ENCODE measurements at places on chromosomes 6 and 20.
A peak's percentile ranks its signal among the peaks of the same experiment; 100 is the strongest.

GRCh38 chr6:30740540-30740870, 2.0 kb downstream of the FLOT1 start:
- no peak for DNase-seq

GRCh38 chr20:10946124-10946880, 272.5 kb upstream of the JAG1 start:
- no peak for DNase-seq

DNA sequence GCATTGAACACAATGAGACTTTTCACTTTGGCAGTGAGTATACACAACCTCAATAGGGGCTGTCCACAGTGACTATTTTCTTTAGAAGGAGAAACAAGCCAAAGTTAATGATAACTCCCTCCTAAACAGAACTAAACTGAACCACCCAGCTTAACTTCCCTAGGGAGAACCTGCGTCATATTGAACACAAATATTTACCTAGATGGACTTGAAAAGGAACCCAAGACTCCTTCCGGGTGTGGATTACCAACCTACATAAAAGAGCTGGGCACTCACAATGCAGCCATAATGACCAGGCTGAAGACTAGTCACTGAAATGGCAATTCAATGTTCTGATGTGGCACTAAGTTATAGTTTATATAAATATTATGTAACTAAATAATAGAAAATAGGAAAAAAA, 160.6 kb downstream of the IBTK start:
- no peak for DNase-seq

DNA sequence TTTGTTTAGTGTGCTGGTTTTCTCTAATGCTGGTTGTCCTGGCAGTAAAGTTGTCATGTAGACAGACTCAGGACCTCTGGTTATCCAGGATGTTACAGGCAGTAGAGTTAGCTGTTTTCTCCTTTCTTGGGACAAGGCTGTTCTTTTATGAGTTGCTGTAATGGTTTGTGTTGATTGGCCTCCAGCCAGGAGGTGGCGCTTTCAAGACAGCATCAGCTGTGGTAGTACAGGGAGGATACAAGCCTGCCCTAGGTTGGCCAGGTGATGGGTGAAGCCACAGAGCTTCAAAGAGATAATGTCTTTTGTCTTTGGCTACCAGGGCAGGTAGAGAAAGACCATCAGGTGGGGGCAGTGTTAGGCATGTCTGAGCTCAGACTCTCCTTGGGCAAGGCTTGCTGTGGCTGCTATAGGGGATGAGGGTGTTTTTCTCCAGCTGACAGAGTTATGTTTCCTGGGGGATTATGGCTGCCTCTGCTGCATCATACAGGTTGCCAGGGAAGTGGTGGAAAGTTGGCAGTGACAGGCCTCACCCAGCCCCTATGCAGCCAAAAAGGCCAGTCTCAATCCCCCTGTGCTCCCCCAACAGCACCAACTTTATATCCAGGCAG, 127.2 kb upstream of the TAB2 start:
- DNase-seq, result peak; percentile 50

- DNase-seq, result peak; percentile 83
These were observed 677 bp downstream of the NEURL2 start for GRCh38 chr20:45890077-45890984.

- DNase-seq, result no peak
These were observed 62.8 kb upstream of the FOXO3 start for GRCh38 chr6:108497883-108498282.

DNA sequence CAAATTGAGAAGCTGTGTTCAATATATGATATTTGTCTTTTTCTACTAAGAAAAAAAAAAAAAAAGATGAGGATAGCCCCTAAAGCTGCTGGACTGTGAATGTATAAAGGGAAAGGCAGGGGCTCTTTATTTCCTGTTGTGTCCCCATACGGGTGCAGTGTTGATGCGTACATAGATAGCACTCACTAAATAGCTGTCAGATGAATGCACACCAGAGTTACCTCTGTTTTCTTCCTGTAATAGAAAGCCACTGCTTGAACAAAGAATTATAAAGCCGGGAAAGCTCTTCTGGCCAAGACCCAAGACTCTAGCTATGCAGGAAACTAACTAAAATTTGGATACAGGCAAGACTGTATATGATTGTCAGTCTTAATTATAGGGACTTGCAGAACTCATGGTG, 260.0 kb downstream of the FARS2 start:
- DNase-seq, result no peak

DNA sequence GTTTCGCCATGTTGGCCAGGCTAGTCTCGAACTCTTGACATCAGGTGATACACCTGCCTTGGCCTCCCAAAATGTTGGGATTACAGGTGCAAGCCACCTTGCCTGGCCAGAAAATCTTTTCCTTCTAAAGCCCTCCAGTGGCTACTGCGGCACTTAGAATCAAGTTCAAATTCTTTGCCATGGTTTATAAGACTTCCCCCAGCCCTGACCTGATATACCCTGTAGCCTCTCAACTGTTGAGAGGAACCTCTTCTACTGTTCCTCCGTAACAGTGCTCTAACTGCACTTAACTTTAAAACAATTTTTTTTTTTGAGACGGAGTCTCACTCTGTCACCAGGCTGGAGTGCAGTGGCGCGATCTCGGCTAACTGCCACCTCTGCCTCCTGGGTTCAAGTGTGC, 235.6 kb downstream of the BCAS1 start:
- no peak for DNase-seq

DNA sequence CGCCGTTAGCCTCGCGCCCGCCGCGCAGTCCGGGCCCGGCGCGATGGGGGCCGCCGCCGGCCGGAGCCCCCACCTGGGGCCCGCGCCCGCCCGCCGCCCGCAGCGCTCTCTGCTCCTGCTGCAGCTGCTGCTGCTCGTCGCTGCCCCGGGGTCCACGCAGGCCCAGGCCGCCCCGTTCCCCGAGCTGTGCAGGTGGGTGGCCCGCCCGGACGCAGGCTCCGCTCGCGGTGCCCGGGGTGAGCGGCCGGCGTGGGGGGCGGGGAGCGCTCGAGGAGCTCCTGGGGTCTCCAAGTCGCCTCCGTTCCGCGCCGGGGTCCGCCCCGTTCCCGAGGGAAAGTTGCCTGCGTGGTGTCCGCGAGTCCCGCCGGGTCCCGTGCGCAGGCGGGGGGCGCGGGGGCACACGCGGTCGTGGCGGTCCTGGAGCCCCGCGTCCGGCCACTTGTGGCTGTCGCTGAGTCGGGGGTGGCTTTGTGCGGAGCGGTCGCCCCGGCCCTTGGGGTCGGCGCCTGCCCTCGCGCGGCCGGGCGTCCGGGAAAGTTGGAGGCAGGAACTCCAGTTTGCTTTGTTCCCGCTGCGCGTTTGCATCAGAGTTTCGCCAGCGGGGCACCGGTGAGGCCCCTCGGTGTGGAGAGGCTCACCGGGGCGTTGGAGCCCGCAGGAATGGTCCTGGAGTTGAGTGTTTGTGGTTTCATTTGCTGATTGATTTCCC, 476 bp downstream of the IGF2R start:
- DNase-seq, result peak; percentile 42

DNA sequence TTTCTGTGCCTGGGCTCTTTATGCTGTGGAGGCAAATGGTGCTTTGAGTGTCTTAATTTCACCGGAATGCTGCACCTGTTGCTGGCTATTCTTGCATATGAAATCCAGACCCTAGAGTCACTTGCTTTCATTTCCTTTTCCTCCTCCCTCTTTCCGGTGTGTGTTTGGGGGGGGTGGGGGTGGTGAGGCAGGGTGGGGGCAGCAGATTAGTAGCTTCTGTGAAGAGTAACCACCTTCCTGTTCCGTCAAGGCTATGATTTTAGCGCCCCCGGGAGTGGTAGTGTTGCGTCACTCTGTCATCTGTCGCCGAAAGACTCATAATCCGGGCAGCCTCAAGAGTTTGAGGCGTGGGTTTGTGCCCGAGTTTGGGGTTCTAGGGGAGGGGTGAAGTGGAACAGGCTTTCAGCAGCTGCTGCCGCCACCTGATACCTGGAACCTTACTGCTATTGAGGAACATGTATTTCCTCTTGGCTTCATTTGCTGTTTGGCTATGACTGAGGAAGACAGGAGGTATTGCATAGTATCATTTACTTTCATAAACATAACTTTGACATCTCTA, 49.1 kb downstream of the UTRN start:
- DNase-seq, result peak; percentile 60

DNA sequence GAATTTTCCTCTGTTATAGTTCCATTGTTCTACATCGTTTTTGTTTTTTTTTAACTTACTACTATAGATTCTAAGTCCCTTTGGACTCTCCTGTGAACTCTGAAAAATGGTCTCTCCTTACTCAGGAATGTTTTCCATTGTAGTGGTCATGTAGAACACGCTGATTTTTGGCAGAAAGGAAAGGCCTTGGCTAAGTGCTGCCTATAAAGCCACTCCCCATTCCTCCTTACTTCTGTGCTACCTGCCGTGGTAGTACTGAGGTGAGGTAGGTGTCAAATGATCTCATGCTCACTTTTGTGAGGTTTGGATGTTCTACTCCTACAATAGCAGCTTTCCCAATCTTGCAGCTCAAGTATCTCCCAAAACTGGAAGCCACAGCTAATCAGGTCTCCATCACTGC, 270.7 kb downstream of the SLC35F1 start:
- DNase-seq, result no peak

GRCh38 chr20:20820785-20821483, 108.5 kb upstream of the RALGAPA2 start:
- peak; percentile 50 for DNase-seq

Data from suppressor macrophage treated with lipopolysaccharide for 1 hour (primary cell).